ENCODE measurements at places on chromosomes 7 and 10.

- no peak for DNase-seq
Observed at GRCh38 chr10:126207313-126207771, 180.9 kb downstream of the ADAM12 start.

DNA sequence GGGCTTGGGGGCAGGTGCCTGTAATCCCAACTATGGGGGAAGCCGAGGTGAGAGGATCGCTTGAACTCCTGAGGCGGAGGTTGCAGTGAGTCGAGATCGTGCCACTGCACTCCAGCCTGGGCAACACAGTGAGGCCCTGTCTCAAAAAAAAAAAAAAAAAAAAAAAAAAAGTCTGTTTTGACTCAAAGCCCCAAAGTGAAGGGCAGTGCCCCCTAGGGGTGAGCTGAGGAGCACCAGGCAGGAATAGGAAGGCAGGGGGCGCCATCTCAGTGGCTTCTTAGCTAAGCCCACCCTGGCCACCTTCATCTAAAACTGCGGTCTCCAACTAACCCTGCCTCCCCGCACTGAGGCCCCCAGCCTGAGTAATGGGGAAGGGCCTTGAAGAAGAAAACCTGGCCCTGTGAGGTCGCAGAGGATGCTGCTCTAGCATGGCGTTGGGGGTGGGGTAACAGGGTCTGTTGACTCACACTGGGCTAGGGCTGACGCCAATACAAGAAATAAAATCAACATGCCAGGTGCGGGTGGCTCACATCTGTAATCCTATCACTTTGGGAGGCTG is 9.8 kb downstream of the PODXL start:
- DNase-seq, result no peak

GRCh38 chr7:54796150-54796549 is 37.1 kb upstream of the SEC61G start:
- DNase-seq, result no peak

GRCh38 chr10:122348512-122348911 is 26.0 kb upstream of the PLEKHA1 start:
- DNase-seq, result no peak

- DNase-seq, result no peak
Observed at GRCh38 chr10:42111661-42112330, 526.6 kb downstream of the ZNF33B start.

- no peak for DNase-seq
Observed at GRCh38 chr7:131653418-131654248, 97.2 kb upstream of the PODXL start.

- no peak for DNase-seq
Observed at GRCh38 chr7:148903504-148903903, 19.4 kb upstream of the EZH2 start.
